SHP77 (cell line): ENCODE measurements at places on chromosomes 3 and 15.

GRCh38 chr3:175668300-175668699 lies 809.2 kb downstream of the NAALADL2 start:
- no peak for DNase-seq

DNA sequence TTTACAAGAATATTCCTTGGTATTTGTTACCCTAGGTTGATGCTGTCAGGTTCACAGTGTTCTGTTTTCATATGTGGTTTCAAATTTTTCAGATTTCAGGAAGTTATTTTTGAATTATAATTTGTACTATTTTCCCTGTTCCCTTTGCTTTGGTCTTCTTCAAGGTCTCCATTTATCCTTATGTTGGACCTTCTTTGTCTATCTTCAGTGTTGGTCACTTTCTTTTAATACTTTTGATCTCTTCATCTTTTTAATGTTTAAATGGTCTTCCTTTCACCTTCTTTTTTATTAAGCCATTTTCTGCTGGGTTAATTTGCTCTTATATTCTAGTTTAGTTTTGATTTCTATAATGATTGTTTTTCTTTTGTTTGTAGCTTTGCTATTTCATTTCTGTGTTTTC lies 61.3 kb downstream of the KLHL25 start:
- DNase-seq, result no peak

DNA sequence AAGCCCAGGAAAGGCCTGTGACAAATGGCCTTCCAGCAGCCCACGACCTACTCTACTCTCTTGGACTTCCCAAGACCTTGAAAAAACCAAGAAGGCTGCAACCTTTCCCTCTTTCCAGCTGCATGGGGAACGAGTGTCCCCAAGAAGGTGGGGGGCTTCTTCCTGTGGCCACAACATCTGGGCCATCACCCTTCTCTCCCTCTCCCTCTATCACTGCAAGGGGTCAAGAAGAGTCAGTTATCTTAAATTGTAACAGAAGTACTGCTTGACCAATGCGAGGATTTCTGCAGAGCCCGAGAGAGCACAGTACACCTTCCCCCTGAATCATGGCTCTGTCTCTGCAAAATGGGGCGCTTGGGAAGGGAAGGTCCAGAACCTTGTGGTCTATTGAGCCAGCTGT lies 63.7 kb upstream of the ACAN start:
- DNase-seq, result no peak

GRCh38 chr3:14403619-14404155 lies 1.3 kb downstream of the SLC6A6 start:
- no peak for DNase-seq

DNA sequence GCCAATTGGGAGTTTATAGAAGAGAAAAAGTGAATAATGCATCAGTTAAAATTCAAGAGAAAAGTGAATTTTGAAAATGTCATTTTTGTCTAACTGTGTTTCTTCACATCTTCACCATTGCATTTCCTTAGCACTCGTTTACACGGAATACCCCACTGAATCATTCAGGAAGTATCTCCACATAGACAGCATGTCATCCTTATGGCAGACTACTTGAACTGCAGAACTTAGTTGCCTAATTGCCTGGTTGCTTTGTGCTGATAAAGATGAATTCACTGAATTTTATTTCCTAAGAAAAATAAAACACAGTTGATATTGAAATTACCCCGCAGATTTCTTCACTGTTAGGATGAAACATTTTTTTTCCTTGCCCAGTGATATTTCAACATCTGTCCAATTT lies 627.1 kb downstream of the ROBO1 start:
- no peak for DNase-seq

DNA sequence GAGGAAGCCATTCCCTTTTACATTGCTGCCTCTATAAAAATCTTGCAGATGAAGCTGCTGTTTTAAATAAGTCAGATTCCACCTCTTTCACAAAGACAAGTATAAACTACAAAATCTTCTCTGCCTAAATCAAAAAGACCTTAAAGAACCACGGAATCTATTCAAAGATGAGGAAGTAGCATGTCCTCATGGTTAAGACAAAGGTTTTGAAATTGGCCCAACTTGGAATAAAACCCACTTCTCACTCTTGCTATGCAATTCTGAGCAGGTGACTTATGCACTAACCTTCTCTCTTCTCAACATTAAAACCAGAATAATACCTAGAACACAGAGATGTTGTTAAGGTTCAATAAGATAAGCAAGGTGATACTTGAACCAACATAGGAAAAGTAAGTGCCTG lies 97.6 kb downstream of the FOXP1 start:
- DNase-seq, result no peak

DNA sequence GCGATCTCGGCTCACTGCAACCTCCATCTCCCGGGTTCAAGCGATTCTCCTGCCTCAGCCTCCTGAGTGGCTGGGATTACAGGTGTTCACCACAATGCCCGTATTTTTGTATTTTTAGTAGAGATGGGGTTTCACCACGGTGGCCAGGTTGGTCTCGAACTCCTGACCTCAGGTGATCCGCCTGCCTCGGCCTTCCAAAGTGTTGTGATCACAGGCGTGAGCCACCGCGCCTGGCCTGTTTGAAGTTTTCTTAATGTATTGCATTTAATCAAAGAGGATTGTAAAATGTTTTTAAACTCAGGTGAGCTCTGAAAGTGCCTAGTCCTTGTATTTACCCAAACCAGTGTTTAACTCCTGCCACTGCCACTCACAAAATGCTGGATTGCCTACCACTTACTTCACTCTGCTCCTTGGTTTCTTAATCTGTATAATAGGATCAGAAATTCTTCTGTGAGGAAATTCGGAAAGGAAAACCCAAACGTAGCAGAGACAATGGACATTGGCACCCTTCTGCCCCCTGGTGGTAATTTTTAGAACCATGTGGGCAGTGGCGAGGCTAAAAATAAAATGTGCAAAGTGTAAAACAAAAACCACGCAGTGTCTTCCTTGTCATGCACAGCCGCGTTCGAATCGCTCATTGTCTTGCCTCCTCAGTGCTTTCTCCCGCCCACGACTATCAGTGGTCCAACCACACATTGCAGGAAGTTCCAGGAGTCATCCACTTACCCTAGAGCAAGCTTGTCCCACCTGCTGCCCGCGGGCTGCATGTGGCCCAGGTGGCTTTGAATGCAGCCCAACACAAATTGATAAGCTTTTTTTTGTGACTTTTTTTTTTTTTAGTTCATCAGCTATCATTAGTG lies 27.3 kb downstream of the CEP19 start:
- DNase-seq, result no peak

DNA sequence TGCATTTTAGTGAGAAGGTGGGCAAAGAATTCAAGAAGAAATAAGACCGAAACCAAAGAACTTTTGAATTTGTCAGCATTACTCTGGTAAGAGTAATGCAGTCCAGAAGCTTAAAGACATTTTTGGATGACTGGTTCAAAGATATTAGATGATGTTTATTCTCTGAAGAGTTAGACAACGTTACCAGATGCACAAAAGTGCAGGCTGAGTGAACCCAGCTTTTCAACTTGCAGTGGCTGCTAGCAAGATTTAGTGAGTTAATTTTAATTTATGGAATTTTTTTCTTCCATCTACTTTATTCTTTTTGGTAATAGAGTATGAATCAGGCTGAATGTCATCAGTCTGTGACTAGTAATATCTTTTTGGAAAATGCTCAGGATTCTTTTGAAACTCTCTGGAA lies 267.3 kb upstream of the AZI2 start:
- DNase-seq, result no peak
